Activated T-helper 1 cell treated with anti-CD3 and anti-CD28 coated beads, Interleukin-2, amount 50 U/mL, for 16 hours (primary cell): ENCODE measurements at places on chromosomes 2 and 18.

- no peak for DNase-seq
Measured at GRCh38 chr2:232504438-232504837, 15.8 kb upstream of the PRSS56 start.

- DNase-seq, result no peak
Measured at GRCh38 chr2:14524803-14525080, 107.8 kb upstream of the LRATD1 start.

DNA sequence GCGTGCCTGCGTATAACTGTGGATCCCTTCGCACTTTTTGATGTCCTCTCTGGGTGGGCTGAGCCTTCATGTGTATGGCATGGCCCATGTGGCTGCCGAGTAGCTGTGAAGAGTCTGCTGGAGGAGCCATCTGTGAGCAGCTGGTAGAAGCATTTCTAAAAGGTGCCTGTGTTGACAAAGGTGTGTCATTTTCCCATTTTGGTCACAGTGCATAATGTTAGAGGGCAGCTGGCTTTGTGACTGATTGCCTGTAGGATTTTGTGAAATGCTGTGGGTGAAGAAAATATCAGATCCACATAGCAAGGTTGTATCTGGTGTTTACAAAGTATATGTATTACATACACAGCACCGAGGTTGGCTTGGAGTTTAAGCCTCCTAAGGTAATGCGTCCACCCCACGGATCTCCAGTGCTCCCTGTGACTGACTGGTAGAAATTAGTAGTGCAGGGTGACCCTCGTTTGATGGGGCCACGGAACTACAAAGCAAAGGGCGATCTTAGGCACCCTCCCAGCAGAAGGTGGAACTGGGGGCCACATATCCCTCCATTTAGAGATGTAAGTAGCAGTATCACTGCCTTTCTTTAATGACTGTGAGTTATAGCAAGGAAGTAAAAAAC is 16.5 kb downstream of the GATA6 start:
- no peak for DNase-seq

- no peak for DNase-seq
Measured at GRCh38 chr2:290090-290722, 2.3 kb upstream of the ALKAL2 start.

DNA sequence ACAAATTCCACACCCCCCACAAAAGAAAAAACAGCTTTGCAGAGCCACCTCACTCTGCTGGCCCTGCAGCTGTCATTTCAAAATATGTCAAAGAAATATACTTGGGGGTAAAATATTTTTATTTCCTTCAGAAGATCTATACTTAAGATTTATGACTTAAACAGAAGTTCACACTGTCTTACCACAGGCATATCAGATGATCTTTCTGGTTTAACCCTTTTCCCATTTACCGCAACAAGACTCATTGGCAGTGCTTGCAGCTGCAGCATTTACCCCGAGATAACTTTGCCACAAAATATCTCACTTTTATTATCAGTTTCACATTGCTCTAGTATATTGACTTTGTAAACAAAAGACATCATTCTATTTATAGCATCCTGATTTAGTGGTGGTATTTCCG is 21.6 kb upstream of the SLC35G4 start:
- DNase-seq, result no peak

- DNase-seq, result no peak
Measured at GRCh38 chr18:42412281-42412680, 457.2 kb downstream of the PIK3C3 start.

DNA sequence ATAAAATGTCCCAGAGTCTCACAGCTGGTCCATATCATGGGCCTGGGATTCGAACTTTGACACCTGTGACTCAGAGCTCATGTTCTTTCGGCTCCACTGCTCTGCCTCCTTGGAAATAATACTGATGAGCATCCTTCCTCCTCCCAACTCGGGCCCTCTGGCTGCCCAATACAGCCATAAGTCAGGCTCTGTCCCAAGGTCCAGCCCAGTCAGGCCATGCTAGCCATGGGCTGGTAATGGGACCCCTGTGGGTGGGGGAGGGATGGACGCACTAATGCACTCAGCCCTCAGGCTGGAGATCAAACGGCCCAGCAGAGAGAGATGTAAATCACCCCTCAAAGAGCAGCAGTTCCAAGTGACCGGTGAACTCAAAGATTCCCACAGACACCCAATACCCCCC is 61.1 kb downstream of the DDX1 start:
- DNase-seq, result no peak

DNA sequence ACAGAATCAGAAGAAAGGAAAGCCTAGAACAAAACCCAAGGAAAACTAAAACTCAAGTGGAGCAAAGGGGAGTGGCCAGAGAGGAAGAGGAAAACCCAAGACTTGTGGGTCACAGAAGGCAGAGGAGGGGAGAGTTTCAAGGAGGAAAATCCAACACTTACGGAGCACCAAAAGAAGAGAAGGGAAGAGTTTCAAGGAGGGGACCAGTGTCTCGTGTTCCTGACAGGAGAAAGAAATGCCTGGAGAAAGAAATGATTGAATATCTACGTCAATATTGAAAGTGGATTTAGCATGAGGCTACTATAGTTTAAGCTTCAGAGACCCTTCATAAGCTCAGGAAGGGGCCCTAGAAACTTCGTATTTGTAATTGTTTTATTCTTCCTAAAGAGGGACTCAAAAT is 1.4 kb upstream of the MFSD6 start:
- no peak for DNase-seq

DNA sequence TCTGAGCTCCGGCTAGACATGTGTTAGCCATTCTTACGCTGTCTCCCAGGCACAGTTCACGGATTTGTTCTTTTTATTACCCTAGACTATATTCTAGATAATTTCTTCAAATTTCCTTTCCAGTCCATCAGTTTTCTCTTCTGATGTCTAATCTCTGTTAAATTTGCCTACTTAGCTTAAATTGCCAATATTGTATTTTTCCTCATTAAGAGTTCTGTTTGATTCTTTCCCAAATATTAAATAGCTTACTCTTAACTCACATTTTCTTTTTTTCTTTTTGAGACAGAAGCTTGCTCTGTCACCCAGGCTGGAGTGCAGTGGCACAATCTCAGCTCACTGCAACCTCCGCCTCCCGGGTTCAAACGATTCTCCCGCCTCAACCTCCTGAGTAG is 21.2 kb downstream of the CROCC2 start:
- no peak for DNase-seq

GRCh38 chr2:127650785-127651380 is 4.9 kb downstream of the GPR17 start:
- DNase-seq, result no peak

- no peak for DNase-seq
Measured at GRCh38 chr2:237161189-237161588, 75.5 kb downstream of the COPS8 start.
